Neural crest cell (in vitro differentiated cells): ENCODE measurements at places on chromosomes 1 and 21.

DNA sequence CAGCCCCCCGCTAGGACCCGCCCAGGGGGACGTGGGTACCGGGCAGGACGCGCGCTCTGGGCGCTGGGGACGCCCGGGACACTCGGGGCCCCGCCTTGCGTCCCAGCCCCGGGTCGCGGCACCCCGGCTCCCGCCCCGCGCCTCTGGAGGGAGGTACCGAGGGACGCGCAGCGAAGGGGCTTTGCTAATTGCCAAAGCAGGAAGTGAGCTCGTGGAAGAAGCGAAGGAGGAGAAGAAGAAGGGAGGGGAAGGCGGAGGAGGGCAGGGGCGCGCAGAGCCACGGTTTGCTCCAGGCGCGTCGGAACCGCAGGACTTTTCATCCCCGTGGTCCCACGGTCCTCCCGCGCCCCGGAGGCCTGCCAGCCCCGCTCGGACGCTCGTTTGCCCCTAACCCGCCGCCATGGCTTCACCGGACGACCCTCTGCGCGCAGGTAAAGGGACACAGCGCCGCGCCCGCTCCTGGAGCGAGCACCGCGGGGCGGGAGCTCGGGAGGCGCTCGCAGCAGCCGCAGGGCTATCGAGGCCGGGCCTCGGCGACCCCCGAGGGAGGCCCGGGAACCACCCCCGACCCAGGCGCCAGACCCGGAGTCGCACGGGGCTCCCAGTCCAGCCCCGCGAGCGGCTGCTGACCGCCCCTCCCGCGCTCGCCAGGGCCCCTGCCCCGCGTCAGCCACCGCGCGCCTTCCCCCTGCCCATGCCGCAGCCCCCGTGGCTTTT is 1.3 kb downstream of the EDARADD start:
- peak; percentile 35 for DNase-seq

GRCh38 chr1:247212012-247212411 is 40.2 kb upstream of the ZNF124 start:
- DNase-seq = no peak

DNA sequence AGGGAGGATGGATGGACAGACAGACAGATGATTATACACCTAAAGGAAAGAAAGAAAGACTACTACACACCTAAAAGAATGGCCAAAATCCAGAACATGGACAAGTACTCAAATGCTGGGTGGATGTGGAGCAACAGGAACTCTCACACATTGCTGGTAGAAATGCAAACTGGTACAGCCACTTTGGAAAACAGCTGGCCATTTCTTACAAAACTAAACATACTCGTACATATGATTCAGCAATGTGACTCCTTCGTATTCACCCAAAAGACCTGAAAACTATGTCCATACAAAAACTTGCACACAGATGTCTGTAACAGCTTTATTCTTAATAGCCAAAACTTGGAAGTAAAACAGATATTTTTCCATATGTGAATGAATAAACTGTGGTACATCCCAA is 51.3 kb downstream of the PRPF38A start:
- DNase-seq = no peak

GRCh38 chr1:4684136-4684535 is 29.7 kb downstream of the AJAP1 start:
- DNase-seq = no peak
